ENCODE measurements at places on chromosomes 7 and 10.

DNA sequence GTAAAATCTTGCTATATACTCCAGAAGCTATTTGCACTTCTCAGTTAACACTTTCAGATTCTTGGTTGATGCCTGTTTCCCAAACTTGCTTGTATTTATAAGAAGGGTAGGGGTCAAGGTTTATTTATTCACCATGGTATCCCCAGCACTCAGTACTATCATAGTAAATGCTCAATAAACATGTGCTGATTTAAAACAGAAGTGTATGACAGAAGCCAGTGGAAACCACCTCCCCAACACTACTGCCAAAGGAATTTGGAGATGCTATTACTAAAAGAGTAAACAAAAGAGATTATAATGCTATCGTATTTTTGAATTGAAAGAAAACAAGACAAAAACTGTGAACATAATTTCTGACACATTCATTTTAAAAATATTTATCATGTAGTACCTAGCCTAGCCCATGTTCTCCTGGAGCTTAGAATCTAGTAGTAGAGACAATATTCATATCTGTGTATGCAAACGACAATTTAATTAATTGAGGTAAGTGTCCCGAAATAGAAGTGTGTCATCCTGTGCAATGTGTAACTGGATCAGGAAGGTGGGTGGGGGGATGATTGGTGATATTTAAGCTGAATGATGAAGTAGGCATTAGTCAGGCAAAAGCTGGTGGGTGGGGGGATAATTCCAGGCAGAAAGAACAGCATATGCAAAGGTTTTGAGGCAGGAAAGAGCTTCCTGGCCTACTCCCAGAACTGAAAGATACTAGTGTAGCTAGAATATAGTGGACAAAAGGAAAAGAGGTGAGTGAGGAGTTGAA, 77.5 kb downstream of the HGF start:
- DNase-seq = no peak

DNA sequence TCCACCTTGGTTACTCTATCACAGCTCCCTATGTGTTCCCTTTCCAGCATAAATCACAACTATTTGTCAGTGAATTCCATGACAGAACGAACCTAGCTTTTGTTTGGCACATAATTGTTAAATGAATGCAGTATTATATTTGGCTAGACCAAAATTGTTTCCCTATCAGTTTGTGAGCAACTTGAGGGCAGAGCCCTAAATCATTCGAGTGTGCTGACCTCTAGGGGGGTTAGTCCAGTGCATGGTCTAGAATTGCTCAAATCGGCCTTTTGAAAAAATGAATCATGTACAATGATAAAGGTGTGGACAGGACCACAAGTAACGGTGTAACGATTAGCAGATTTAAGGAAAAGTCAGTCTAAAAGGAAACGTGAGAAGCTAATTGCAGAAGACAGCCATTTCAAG, 475 bp upstream of the NRBF2 start:
- DNase-seq = no peak

DNA sequence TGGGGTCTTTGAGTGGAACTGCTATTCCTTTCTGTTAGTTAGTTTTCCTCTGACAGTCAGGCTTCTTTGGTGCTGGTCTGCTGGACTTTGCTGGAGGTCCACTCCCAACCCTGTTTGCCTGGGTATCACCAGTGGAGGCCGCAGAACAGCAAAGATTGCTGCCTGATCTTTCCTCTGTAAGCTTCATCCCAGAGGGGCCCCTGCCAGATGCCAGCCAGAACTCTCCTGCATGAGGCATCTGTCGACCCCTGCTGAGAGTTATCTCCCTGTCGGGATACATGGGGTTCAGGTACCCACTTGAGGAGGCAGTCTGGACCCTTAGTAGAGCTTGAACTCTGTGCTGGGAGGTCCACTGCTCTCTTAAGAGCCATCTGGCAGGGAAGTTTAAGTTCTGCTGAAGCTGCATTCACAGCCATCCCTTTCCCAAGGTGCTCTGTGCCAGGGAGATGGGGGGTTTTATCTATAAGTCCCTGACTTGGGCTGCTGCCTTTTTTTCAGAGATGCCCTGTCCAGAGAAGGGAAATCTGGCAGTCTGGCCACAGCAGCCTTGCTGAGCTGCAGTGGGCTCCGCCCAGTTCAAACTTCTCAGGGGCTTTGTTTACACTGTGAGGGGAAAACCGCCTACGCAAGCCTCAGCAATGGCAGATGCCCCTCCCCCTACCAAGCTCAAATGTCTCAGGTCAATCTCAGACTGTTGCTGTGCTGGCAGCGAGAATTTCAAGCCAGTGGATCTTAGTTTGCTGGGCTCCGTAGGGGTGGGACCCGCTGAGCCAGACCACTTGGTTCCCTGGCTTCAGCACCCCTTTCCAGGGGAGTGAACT, 89.7 kb upstream of the CDK6 start:
- no peak for DNase-seq

DNA sequence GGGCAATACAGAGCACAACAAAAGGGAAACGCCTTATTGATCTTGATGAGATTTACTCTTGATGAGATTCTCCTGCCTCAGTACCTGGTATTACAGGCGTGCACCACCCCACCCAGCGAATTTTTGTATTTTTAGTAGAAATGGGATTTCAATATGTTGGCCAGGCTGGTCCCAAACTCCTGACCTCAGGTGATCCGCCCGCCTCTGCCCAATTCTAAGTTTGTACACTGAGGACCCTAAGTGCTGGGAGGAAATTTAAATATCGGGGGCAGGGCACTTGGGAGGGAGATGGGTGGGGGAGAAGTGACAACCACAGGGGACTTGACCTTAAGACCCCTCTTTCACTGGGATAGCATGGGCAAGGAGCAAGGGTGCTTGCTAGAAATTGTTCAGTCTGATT, 14.1 kb downstream of the HNRNPF start:
- no peak for DNase-seq

- DNase-seq = no peak
Observed at GRCh38 chr10:109862041-109862440, 61.3 kb downstream of the XPNPEP1 start.

DNA sequence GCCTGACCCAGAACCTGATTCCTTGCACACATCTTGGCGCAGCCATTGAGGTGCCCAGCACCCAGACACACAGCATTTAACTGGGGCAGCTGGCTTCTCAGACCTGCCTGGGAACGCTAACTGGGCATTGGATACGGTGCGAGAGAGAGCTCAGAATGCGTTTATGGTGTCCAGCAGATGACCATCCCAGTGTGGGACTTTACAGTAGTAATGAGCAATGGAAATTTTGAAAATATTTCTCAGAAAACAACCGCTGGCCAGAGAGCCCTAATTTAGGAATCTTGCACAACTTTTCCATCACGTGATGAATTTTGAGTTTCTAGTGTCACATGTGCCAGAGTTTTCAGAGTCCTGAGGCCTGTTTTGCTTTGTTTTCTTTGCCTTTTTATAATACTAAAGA, 78.2 kb upstream of the SEC61G start:
- DNase-seq = no peak

- no peak for DNase-seq
Observed at GRCh38 chr10:124741922-124742412, 2.2 kb downstream of the FAM53B start.

DNA sequence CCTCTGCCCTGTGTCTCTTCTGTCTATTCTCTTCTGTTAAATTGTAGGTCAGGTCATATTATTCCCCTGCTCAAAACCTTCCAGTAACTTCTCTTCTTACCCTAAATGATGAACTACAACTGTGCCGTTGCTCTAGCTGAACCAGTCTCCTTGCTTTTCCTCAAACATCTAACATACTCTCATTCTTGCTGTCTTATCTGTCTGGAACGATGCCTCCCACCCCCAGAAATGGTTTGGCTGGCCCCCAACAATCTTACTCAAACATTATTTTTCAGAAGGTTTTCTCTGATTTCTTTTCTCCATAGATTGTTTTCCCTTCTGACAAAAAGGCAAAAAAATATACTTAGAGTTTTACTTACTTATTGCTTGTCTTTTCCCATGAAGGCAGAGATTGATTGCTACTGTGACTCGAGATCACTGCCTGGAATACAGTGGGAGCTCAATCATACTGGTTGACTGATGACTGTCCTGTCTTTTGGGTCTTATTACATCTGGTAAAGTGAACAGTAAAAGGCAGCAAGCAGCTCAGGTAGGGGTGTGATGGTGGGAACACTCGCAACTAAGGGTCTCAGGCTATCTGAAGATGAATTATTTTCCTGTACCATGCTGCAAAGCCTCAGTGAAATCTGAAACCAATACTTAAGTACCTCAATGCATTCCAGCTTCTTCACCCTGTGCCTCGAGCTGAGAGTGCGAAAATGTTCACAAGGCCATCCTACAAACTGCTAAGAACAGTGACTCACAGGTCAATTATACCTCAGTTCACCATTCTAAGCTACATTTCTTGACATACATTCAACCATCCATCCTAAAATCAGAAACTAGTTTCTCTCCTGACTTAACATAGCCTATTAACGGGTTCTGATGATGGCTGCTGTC, 67.6 kb downstream of the DNMBP start:
- no peak for DNase-seq

- DNase-seq = no peak
Observed at GRCh38 chr7:22346383-22347107, 10.4 kb downstream of the RAPGEF5 start.

DNA sequence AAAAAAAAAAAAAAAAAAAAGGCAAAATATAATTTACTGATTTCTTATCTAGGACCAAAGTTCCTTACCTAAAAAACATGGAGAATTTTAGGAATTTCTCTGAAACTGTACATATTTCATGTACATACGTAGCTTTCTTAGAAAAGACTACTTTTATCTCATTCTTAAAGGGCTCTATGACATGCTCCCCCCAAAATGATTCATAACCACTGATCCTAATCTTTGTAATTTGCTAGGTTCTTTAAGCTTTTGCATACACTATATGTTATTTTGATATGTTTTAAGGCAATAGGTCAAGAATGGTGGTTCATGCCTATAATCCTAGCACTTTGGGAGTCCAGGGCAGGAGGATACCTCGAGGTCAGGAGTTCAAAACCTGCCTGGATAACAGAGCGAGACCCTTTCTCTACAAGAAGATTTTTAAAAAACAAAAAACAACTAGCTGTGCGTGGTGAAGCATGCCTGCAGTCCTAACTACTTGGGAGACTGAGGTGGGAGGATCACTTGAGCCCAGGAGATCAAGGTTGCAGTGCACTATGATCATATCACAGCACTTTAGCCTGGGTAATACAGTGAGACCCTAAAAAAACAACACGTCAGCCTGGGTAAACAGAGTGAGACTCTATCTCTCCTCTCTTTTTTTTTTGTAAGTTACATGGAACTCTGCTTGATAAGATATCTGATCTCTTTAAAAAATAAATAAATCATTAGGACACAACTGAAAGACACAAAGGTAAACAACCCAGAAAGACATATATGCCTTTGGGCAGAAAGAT, 54.8 kb downstream of the ATAD1 start:
- no peak for DNase-seq

- no peak for DNase-seq
Observed at GRCh38 chr7:105319578-105319977, 69.1 kb downstream of the SRPK2 start.

- no peak for DNase-seq
Observed at GRCh38 chr7:135914346-135914745, 62.8 kb downstream of the MTPN start.

- no peak for DNase-seq
Observed at GRCh38 chr7:107345898-107346297, 124.0 kb upstream of the GPR22 start.

DNA sequence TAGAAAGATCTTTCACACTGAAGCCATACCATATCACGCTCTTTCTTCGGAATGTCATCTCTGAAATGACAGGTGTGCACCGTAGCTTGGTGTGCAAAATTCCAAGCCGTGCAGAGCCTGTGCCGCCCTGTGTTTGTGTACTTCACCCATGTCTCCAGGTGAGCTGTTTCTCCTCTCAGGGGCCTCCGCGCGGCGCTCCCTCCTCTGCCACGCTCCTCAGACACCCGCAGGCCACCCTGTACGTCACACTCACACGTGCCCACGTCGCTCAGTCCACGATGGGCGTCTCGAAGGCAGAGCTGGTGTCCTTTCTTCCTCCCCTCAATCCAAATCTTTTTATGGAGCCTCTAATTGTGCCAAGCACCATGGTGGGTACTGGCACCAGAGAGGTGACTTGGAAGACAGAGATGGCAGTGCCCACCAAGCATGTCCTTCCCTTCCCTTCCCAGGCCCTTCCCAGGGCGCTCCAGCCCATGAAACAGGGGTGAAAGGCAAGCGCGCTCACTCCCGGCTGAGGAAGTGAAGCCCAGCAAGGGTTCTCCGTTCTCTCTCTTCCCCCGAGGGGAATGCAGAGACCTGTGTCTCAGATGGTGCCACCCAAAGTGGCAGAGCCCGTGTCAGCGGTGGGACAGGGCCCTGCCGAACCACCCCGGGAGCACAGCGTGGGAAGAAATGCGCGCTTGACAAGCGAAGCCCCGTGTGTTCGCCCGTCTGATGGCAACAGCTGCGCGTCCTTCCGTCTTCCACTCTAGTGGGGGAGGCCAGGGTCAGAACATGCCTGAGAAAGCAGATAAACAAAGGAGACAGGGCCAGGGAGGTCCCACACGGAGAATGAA, 292.5 kb upstream of the SHH start:
- no peak for DNase-seq

DNA sequence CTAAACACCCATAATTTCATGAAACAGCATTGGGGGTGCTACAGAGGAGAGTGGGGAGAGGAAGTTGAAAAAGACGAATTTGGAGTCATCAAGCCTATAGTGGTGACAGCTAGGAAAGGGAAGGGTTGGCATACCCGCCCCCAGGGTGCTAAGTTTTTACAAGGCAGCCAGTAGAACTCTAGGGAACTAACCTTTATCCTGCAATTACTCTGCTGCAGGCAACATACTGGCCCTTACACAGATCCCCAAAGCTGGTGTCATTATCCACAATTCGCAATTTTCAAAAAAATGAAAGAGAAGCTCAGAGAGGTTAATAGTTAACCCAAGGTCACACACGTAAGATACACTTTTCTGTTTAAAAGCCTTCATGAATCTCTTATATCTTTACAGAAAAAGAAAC, 14.2 kb upstream of the SLC35B4 start:
- no peak for DNase-seq

DNA sequence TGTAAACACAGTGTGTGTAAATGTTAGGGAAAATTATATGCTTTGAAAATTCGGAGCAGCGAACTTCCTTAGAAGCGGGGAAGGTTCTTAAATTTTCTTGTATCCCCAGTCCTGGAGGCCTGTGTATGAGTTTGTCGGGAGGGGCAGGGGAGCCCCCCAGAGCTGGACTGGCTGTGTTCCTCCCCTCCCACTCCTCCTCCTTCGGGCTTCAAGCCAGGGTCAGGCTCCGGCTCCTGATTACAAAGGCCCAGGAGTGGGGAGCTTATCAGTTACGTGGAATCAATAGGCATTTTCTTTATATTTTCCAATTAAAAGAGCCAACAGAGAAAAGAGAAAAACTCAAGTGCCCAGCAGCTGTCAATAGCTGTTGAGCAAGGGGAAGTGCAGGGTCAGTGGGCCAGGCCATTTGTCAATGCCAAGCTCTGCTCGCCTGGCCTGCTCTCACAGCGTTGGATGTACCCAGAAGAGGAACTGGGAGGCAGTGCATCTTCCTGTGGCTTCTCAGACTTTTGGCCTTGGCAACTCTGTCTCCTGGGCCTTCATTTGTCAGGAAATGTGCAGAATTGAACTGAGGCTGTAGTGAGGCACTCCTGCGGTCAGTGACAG, 156.9 kb upstream of the PCBD1 start:
- no peak for DNase-seq

- DNase-seq = no peak
Observed at GRCh38 chr7:25384788-25385505, 156.7 kb upstream of the NPVF start.

- no peak for DNase-seq
Observed at GRCh38 chr10:132350391-132350790, 18.4 kb downstream of the LRRC27 start.

GRCh38 chr7:77619314-77619713, 76.9 kb upstream of the RSBN1L start:
- DNase-seq = no peak

- no peak for DNase-seq
Observed at GRCh38 chr10:19041171-19041570, 7.4 kb upstream of the MALRD1 start.

Measured in activated CD8-positive, alpha-beta memory T cell treated with anti-CD3 and anti-CD28 coated beads for 1 hour (primary cell).